ENCODE measurements at places on chromosomes 13 and 19.
A peak's percentile ranks its signal among the peaks of the same experiment; 100 is the strongest.

DNA sequence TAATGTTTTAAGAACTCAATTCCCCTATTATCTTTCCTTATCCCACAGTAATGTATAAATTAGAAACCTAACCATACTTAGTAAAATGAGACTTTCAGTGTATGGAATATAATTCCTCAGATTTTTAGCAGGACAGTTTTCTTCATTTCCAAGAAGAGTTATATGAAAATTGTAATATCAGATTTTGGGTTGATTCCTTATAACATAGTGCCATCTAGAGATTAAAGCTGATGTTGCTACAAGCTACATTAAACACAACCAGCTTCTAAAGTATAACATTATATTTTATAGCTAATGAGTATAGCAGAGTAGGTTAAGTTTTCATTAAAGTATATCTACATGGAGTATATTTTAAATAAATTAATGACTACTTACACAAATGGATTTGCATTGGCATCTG lies 99.7 kb upstream of the MIR17HG start:
- no peak for DNase-seq

DNA sequence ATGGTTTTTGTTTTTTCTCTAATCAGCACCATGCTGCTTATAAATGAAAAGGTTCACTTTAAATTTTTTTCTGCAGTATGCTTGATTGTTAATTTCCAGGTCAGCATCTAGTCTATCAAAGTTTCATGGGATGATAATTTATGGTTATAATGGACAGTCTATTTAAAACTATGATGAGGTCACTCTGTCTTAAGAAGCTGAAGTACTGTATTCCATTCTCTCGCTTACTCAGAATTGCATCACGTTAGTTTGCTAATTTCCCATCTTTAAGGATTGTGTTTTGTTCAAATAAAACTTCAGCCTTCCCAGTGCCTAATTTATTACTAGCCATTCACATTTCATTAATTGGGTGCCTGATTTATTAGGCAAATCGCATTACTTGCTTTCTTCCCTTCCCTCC lies 94.3 kb downstream of the GPC6 start:
- no peak for DNase-seq

- DNase-seq, result no peak
Measured at GRCh38 chr13:46359714-46360113, 27.3 kb downstream of the RUBCNL start.

GRCh38 chr13:50701469-50701868 lies 142.0 kb downstream of the DLEU7 start:
- no peak for DNase-seq

DNA sequence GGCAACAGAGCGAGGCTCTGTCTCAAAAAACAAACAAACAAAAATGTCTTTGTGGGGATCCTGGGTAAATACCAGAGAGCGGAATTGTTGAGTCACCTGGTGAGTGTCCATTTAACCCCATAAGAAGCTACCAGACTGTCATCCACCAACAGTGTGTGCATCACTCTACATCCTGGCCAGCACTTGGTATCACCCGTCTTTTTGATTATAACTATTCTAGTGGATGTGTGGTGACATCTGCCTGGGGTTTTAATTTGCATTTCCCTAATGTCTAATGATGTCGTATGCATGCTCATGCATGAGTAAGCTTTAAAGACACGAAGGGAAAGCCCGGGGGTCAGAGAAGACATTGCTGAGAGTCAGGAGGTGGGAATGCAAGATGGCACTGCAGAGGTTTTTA lies 126.7 kb upstream of the MRI1 start:
- DNase-seq, result no peak

DNA sequence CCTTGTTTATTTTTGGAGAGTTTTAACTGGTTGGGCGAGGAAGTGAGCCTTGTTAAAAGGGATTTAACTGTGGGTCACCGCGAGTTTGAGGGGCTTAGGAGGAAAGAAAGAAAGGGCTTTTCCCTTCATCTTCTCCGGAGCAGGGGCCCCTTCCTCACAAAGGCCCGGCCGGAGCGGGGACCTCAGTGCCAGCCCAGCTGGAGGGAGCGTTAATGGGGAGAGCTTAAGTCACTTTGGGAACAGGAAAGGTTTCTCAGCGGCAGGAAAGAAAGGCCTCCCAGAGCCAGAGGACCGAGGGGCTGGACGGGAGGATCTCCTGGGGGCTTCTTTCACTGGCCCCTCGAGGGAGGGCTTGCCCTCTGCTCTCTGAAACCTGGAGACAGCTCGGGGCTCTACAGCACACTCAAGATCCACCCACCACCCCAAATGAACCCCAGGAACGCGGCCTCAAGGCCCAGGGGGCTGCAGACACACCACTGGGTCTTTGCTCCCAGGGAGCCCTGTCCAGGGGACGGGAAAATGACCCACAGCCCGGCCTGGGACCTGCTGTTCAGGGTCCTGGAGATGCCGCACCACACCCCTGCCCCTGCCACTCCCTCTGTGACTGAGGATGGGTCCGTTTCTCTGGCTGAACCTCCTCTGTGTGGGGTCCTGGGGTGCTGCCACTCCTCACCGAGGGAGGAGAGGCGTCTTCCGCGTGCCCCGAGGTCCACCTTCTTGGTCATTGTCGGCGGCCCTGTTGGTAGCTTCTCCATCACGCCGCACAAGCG lies 128.3 kb downstream of the URI1 start:
- DNase-seq, result no peak

DNA sequence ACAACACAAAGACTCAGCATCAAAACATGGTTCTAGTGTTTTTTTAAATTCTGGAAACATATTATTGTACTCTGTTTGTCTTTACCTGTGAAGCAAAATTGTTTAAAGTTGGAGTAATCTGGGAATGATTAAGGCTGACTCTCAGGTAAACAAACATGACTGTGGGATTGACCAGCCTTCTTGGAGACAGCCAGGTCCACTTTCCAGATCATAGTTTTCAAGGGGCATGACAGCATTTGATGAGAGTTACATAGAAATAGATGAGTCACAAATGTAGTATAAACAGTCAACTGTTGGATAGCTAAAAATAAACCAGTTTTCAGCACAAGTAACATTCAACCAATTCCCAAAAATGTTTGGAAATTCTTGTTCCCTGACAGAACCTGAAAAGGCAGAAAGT lies 1680.9 kb downstream of the OLFM4 start:
- DNase-seq, result no peak

DNA sequence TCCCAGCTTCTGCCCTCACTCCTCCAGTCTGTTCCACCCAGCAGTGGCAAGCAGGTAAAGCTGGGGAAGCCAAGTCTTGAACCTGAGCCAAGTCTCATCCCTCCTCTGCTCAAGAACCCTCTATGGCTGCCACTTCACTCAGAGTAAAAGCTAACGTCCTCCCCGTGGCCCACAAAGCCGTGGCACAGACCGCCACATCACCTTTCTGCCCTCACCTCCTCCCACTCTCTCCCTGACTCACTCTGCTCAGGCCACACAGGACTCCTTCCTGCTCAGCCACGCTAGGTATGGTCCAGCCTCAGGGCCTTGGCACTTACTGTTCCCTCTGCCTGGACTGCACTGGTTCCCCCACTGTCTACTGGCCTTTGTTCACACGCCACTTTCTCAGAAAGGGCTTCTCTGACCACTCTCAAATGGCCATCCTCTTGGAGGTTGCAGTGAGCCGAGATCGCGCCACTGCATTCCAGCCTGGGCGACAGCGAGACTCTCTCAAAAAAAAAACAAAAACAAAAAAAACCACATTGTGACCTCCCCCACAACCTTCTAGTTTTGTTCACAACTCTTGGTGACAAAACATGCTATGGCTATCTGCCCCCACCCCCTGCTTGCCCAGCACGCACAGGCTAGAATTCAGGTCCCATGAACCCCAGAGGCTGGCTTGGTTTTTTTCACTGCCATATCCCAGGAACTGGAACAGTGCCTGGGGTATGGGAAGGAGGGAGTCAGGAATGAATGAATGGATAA lies 15.8 kb downstream of the NDUFB7 start:
- DNase-seq, result no peak

DNA sequence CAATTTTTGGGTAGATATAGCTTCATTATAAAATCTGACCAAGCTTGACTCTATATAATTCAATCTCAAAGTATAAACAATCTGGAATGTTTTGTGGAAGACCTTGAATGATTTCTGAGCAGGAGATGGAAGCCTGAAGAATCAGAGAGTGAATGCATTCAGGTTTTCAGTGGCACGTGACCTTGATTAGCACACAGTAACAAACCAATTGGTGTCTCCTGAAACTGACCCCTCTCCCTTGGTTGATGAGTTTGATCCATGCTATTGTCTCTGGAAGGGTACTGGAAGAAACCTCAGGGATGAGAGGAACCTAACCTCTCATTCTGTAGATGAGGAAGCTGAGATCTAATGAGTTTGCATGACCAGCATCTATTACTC lies 39.6 kb downstream of the PCDH8 start:
- no peak for DNase-seq

- no peak for DNase-seq
Measured at GRCh38 chr19:4375164-4376027, 25.0 kb downstream of the SH3GL1 start.

GRCh38 chr19:31693933-31694269 lies 344.7 kb upstream of the TSHZ3 start:
- no peak for DNase-seq

DNA sequence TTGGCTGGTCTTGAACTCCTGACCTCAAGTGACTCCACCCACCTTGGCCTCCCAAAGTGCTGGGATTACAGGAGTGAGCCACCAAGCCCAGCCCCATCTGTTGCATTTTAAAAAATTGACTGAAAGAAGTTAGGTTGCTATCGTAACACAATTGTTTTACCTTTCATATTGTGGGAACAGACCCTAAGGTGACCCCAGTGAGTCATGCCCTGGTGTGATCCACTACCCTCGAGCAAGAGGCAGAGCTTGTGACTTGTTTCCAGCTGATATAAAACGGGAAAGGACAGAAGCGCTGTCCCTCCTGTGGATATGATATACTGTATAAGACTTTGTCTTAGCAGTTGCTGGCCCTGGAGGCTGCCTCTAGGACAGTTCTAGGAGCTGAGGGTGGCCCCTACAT lies 308.6 kb downstream of the HS6ST3 start:
- DNase-seq, result no peak

- no peak for DNase-seq
Measured at GRCh38 chr13:102280366-102280765, 121.5 kb downstream of the FGF14 start.

- no peak for DNase-seq
Measured at GRCh38 chr13:44451126-44451525, 77.5 kb downstream of the SERP2 start.

GRCh38 chr19:11581740-11582139 lies 4.3 kb upstream of the ACP5 start:
- DNase-seq, result peak; percentile 59

- DNase-seq, result no peak
Measured at GRCh38 chr19:55508120-55508519, 19.9 kb downstream of the SSC5D start.

DNA sequence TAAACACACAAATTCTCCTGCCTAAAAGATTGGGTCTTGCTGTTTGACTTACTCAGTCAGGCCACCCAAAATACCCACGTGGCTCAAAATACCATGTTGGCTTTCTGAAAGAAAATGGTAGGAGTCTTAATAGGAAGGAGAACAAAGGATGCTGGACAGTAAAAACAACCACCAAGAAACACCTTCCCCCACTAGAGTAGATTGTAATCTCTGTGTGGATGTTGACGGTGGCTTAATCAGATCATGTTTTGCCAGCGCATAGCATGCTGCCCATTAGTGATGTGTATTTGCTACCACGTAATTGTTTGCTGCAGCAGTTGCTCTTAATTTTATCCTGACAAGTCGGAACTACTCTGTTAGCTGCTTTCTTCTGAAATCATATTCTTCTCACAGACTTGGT lies 1229.3 kb upstream of the SLC10A2 start:
- DNase-seq, result no peak

GRCh38 chr19:47698631-47699359 lies 14.4 kb upstream of the EHD2 start:
- DNase-seq, result no peak

GRCh38 chr13:63297163-63297562 lies 1881.5 kb upstream of the PCDH20 start:
- no peak for DNase-seq

GRCh38 chr19:28103921-28104320 lies 1109.0 kb downstream of the UQCRFS1 start:
- DNase-seq, result no peak

DNA sequence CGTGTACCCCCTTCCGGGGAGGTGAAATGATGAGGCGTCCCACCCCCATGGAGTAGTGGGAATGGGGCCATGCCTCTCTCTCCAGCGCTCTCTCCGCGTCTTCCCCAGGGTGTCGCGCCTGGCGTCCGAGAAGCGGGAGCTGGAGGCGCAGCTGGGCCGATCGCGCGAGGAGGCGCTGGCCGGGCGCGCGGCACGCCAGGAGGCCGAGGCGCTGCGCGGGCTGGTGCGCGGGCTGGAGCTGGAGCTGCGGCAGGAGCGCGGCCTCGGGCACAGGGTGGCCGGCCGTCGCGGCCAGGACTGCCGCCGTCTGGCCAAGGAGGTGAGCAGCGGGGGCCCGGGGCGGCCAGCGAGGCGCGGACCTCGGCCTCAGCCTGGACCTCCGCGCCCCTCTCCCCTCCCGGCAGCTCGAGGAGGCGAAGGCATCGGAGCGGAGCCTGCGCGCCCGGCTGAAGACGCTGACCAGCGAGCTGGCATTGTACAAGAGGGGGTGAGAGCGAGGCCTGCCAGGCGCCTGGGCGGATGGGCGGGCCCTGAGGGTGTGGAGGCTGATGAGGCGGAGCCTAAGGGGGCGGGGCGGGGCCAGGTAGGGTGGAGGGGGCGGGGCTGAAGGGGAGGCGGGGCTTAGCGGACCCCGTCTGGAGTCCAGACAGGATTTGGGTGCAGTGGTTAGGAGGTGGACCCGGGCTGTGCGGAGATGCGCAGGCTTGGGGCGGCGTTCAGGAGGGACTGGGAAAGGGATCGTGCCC lies 7.7 kb downstream of the PGLYRP1 start:
- peak; percentile 75 for DNase-seq

- DNase-seq, result peak; percentile 50
Measured at GRCh38 chr19:18322318-18322758, 538 bp downstream of the LSM4 start.

DNA sequence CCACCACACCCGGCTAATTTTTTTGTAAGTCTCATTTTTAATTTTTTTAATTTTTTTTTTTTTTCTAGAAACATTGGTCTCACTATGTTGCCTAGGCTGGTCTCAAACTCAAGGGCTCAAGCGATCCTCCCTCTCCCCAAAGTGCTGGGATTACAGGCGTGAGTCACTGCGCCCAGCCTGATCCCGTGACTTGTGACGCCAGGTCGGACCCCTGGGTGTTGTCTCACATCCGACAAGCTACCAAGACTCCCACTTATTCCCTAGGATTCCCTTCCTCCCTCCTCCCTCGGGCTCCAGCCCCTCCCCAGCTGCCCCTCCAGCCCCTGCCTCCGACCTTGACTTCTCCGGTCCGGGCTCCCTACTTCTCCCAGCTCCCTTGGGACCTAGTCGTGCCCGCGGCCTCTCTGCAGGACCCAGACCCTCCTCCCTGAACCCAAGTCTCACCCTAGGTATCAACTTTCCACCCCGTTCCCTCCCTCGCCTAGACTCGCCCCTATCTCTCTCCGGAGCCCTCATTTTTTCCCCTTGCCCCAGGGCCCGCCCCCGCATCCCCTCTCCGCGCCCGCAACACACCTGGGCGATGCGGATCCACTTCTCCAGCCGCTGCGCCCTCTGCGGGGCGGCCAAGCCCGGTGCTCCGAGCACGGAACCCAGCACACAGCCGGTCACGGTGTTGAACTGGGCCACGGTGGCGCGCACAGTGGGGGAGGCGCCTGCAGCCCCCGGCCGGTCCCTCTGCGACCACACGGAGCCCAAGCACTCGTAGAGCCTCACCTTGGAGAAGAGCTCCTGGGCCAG lies 13.1 kb downstream of the RGL3 start:
- DNase-seq, result peak; percentile 44
